ENCODE measurements at places on chromosomes 7 and 10. TPM values are rescaled to one million over a fixed set of nuclear protein-coding genes. Genes with fewer than 3 reads are reported as not detected.

Gene CYP3A7
- 0.58 TPM for total RNA-seq

Gene RBM20
- 8.3 TPM for total RNA-seq

DNA sequence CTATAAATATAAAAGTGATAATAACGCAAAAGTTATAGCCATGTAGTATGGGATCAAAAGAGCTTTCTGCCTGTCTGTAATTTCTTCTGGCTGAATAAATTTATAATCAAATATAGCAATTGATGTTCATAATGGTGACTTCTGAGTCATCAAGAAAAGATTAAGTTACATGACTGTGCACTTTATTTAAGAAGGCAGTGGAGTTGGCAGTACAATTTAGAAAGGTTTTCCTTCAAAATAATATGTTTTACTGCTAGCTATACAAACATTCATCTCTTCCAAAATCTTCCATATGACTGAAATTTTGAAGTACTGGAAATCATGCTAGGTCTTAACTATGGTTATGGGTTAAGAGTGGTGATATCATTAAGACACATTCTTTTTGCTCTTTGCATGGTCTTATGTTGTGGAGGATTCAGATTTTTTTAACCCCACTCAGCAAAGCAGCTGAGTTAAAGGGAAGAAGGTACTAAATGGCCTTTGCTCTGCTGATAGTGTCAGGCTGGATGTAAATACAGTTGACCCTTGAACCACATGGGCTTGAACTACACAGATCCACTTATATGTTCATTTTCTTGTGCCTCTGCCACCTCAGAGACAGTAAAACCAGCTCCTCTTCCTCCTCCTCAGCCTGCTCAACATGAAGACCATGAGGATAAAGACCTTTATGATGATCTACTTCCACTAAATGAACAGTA is 323.6 kb downstream of the BBS9 start:
- DNase-seq = no peak

Gene TMEM236
- total RNA-seq = 0.40 TPM

GRCh38 chr10:8045726-8046494 is 8.6 kb upstream of the GATA3 start:
- no peak for DNase-seq

Gene LRRN3
- 10.1 TPM for total RNA-seq
